ENCODE measurements at places on chromosomes 2 and 18.
A peak's percentile ranks its signal among the peaks of the same experiment; 100 is the strongest.

DNA sequence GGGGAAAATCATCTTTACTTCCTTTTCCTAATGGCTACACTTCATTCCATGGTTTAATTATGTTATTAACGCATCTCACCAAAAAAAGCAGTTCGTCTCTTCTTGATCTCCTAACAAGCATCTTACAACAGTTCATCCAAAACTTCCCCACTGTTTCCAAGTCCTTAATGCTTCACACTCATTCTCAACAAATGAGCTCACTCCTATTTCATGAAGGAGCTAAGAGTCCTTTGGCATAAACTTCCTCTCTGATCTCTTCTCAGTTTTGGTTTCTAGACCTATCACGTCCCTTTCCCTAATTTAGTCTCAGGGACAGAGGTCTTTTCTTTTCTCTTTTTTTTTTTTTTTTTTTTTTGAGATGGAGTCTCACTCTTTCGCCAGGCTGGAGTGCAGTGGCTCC lies 205.9 kb upstream of the SLC39A10 start:
- DNase-seq = no peak

- DNase-seq = no peak
Observed at GRCh38 chr18:21820033-21820810, 79.6 kb downstream of the MIB1 start.

GRCh38 chr2:165827016-165827920 lies 33.2 kb upstream of the GALNT3 start:
- no peak for DNase-seq

- DNase-seq = no peak
Observed at GRCh38 chr2:29293830-29294438, 178.7 kb downstream of the CLIP4 start.

DNA sequence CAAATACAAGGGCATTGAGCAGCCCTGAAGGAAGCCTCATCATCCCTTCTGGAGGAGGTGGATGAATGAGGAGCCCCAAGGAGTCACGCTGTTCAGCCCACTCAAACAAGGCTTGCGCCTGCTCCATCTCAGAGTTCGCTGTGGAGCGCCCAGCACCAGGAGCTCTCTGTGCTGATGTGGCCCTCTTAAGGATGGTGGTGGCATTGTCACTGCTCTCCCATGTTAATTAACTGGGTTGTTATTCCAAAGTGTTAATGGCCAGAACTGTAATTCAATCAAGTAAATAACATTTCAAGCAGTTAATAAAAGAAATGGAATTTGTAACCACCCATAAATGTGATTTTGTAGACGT lies 726.0 kb upstream of the RAB6C start:
- no peak for DNase-seq

- no peak for DNase-seq
Observed at GRCh38 chr2:199603721-199604291, 146.1 kb upstream of the SATB2 start.

DNA sequence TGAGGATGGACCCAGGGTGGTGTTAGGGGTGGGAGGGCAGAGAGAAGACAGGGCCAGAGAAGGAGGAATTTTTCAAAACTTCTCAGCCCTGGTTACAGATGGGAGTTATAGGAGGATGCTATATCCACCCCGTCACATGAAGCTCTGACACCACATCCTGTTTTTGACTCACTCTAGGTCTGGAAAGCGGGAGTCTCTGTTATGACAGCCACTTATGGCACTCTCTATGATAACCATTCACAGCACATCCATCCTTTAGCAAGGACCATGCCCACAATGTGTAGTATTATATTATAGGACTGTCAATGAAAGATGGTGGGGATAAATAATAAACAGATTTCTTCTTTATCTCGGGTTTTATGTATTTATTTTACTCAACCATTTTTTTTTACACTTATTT lies 461.2 kb downstream of the CDH2 start:
- no peak for DNase-seq

GRCh38 chr2:9739531-9739964 lies 103.7 kb upstream of the TAF1B start:
- DNase-seq = peak; percentile 40
